ENCODE measurements at places on chromosomes 11 and 22.

DNA sequence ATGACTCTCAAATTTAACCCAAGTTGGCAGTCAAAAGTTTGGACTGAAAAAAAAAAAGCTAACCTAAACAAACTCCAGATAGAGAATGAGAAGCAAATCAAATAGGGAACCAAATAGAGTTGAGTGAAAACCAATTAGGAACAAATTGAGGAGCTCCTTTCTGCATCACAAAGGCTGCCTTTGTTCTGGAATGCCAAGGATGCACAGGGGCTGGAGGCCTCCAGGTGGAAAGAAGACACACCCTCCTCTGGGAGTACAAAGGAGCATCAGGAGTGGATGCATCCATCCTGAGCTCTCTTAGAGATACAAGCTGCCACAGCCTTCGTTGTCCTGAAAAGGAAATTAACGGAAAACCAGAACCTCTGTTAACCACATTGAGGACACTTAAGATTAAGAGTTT lies 73.3 kb downstream of the MRGPRX1 start:
- no peak for DNase-seq

GRCh38 chr11:114783805-114784204 lies 105.5 kb downstream of the NXPE2 start:
- no peak for DNase-seq

- no peak for DNase-seq
Observed at GRCh38 chr22:44309647-44310046, 3.1 kb downstream of the SHISAL1 start.

DNA sequence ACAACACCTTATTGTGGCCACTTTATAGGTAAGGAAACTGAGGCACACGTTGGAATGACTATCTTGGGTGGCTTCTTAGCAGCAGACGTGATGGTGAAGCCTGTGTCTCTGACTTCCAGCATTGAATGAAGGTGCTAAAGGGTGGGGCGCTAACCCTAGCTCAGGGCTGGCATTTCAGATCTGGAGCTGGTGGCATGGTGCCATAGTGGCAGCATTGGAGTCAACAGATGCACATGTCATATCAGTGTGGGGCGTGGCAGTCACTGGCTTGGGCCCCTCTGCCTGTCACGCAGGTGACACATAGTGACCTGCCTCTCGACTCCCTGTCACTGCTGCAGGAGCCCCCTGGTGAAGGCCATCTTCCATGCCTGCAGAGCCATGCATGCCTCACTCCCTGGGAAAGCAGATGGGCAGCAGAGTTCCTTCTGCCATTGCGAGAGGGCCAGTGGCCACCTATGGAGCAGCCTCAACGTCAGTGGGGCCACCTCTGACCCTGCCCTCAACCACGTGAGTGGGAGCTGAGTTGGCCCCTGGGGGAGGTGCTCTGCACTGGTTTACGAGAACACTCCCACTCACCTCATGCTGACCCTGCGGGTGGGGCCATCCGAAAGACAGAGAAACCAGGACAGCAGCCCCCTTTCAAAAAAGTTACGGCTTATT lies 14.8 kb downstream of the SHISA8 start:
- DNase-seq: no peak

DNA sequence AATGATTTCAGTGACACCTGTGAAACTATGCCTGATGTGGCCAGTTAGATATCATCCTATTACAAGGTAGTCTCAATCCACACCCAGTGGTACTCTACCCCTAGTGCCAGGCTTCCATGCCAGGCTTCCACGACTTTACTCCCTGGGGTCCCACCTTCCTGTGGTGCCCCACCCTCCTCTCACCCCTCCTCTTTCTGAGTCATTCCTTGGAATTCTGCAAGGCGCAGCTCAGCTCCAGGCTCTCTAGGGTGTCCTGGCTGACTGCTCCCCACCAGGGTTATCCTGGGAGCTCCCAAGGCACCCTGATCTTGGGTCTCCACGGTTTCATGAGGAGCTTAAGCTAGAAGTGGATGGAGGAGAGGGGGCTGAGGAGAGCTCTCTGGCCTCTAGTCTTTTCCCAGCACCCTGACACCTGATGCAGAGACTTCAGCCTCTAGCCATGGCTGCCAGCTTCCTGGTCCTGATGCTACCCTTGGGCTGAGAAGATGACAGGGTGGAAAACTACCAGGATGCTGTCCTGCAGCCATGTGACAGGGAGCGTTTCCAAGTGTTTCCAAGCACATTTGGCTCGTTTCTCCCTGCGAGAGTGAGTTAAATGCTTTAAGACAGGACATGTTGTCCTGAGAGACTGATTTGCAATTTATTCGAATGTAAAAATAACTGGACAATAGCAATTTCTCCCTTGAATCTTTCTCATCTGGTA lies 1461.2 kb downstream of the TBC1D22A start:
- DNase-seq: no peak

- no peak for DNase-seq
Observed at GRCh38 chr11:33413301-33413700, 156.1 kb downstream of the HIPK3 start.

GRCh38 chr22:18935889-18936529 lies at the start of gene PRODH:
Gene PRODH (minus strand): TSS chr22:18936293. CDS start chr22:18936287, 6 bp downstream.
- no peak for DNase-seq

- DNase-seq: no peak
Observed at GRCh38 chr11:97894978-97895377, 1125.8 kb upstream of the CNTN5 start.

DNA sequence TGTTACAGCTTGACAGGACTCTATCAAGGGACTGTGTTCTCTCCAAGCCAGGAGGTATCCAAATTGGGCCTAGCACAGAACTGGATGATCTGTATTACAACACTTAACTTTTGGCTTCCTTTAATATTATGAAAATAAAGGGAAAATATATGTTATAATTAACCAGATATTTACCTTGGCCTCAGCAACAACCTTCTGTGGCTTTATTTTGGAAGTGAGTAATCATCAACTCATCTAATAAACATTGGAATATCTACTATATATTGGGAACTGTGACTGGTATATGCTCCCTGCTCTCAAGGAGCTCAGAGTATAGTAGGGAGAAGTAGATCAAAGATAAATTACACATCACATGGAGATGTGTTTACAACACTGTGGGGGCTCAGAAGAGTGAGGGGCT lies 352.2 kb downstream of the METTL15 start:
- DNase-seq: no peak

DNA sequence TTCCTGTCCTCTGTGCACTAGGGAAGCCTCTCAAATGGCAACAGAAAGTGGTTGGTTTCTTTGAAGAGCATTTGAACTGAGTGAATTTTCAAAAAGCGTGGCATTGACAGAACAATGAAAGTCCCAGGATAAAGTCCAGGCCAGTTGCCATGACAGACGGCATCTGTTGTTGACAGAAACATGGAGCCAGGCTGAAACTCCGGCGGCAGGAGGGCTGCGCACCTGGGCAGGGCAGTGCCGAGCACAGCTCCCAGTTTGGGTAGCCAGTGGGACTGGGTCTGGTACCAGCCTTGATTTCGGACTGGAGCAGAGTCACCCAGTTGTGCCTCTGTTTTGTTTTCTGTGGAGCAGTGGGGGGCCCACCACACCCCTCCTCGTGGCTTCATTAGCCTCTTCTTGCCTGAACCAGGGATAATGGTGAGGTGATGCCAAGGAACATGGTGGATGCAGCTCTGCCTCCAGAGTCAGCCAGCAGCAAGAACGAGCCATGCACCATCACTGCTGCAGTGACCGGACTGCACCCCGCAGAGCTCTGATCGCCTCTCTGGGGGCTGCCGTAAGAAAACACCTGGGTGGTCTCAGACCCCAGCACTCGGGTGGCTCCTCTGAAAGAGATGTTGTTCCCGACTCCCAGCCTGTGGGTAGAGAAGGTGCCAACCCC lies 9.8 kb upstream of the SEPTIN5 start:
- DNase-seq: no peak

GRCh38 chr11:94036096-94036495 lies 14.9 kb downstream of the HEPHL1 start:
- DNase-seq: no peak

DNA sequence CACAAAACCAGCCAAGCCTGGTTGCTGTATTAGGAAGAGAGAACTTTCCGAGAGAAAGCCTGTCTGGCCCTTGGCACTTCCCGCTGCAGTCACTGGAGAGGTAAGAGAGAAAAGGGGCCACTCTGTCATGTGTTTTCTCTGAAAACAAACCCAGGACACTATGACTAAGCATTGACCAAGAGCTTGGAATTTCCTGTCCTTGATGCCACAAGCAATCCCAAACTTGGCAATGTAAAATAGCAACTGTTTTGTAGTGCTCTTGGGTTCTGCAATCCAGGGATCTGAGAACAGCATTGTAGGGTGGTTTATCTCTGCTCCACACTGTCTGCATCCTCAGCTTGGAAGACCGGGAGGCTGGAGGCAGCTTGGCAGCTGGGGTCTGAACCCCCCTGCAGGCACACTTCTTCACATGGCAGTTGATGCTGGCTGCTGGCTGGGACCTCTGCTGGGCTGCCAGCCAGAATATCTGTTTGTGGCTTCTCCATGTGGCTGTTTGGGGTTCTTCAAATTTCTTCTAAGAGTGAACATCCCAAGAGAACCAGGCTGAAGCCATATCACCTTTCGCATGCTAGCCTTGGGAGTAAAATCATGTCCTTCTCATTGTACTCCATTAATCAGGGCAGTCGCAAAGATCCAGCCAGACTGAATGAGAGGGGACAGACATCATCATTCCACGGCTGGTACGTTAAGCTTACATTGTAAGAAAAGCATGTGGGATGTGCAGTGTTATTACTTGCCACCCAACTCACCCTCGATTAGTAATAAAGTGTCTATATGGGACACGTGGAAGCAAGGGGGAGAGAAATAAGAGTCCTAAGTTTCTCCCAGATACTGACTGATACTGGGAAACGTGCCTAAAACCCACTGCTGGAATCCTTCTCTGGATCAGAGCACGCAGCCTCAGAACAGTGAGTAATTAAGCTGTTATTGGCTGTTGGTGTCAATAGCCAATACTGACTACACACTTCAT lies 537.4 kb upstream of the B3GAT1 start:
- DNase-seq: no peak

DNA sequence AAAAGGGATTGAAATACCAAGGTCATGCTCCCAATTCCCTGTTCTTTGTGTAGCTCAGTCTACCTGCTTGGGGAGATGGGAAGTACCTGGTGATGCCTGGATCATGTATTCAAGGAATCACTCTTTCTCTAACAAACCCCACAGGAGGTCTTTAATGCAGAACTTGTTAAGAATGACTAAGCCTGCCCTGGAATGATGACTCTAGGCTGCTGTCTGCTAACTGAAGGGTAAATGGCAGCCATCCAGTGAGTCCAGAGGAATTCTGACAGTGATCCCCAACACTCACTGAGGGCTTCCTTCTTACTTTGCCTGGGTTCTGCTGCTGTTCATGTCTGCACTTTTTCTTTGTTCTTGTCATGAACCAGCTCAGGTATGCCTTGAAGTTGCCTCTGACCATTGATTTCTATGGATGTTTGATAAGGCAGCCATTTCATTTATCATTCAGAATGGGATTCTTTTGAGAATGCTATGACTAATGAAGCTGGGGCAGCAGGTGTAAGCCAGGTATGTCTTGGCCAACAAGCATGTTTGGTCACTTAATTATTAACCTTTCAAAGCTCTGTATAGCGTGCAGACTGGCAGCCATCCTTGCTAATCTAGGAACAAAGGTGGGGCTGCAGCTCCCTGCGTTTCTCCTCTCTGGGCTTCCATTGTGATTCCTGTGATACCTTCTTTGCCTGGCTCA lies 11.4 kb downstream of the PRSS23 start:
- DNase-seq: no peak

- DNase-seq: no peak
Observed at GRCh38 chr11:3627291-3627690, 14.5 kb downstream of the ART5 start.

GRCh38 chr22:43789452-43789851 lies 22.7 kb downstream of the EFCAB6 start:
- no peak for DNase-seq

DNA sequence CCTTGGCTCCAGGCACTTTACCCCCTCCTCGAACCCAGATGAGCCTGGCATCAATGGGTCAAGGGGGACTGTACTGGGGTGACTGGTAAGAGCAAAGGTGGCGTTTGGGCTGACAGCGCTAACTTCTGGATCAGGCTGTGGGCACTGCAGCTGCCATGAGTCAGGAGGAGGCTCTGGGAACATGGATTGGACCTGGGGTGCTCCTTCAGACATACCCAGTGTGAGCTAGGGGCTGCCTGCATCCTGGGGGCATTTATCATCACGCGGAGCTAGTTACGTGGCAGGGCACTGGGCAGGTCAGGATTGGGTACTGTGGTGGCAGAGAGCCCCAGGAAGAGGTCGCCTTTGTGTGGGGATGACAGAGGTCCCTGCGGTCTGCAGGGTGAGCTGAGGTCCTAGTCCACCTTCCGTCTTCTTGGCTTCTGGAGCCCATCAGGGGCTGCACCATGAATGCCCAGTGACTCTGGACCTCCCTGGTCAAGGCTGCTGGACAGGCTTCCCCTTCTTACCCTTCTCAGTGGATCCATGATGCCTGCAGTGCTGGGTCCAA lies 13.1 kb downstream of the GRIK4 start:
- DNase-seq: no peak

DNA sequence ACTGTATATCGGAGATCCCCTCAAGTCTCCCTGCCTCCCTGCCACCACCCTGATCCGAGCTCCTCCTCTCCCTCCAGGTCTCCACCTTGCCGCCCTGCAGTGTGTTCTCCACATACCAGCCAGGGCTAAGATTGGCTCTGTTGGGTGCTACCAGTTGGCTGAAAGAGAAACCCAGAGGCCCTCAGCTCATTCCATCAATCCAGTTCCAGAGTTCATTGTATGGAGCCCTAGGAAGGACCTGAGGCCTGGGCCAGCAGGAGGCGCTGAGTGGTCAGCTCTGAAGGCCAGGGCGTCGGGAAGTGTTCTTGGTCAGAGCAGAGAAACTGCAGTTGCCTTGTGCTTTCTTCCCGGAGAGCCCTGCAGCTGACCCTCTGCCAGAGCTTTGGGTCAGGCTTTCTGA lies 2.2 kb upstream of the TOP3B start:
- DNase-seq: no peak

GRCh38 chr11:27718863-27719545 lies 18.7 kb upstream of the BDNF start:
- DNase-seq: no peak

GRCh38 chr22:24359452-24360120 lies 67.8 kb upstream of the ADORA2A start:
- DNase-seq: no peak

GRCh38 chr11:118530683-118531596 lies at the start of gene TMEM25:
Gene TMEM25 (plus strand): TSS chr11:118531192. CDS start chr11:118531802, 610 bp downstream.
- peak; percentile 57 for DNase-seq

DNA sequence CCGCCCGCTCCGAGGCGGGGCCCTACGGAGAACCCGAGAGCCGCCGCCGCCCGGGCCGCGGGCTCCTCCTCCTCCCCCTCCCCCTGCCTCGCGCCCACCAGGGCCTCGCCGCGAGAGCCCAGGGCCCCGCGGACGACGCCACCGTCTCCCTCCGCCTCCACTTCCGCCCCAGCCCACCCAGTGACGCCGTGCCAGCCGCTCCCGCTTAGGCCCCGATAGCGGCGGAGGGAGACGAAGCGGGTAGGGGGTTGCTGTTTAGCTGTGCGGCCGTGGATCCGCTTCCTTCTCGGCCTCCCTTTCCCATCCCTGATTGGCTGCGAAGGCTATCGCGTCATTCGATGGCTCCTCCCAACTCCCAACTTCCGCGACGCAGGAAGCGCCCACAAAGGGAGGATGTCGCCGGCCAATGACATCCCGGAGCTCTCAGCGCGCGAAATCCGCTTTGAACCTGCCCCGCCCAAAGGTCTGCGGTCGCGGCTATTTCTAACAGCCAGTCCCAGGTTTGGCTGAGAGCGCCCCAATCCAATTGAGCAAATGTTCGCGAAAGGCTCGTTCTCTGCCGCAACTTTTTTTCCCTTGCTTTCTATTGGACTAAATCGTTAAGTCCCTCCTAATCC lies at the start of gene FAM76B:
Gene FAM76B (minus strand): TSS at position 277 of the 617 bp plus-strand sequence. CDS start 304 bp downstream, outside the sequence.
- DNase-seq: peak; percentile 99

GRCh38 chr11:71156301-71156700 lies 96.1 kb downstream of the SHANK2 start:
- DNase-seq: no peak
